ENCODE measurements at places on chromosomes 6 and 20.

DNA sequence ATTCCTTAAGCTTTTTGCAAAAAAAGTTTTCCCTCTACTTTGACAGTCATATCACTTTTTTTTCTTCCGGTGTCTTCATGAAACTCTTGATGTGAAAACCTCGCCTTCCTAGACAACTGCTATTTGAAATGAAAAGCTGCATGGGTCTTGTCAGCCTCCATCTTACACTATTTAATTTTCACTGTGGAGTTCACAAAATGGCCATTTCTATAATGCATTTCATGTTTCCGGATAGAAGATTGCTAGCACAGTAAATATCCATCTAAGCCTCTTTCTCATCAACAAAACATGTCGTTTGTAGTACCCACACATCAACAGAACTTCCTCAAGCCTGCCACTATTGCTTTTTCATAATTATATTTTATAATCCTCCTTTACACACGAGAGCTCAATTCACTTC, 204.9 kb upstream of the ID4 start:
- DNase-seq, result no peak

DNA sequence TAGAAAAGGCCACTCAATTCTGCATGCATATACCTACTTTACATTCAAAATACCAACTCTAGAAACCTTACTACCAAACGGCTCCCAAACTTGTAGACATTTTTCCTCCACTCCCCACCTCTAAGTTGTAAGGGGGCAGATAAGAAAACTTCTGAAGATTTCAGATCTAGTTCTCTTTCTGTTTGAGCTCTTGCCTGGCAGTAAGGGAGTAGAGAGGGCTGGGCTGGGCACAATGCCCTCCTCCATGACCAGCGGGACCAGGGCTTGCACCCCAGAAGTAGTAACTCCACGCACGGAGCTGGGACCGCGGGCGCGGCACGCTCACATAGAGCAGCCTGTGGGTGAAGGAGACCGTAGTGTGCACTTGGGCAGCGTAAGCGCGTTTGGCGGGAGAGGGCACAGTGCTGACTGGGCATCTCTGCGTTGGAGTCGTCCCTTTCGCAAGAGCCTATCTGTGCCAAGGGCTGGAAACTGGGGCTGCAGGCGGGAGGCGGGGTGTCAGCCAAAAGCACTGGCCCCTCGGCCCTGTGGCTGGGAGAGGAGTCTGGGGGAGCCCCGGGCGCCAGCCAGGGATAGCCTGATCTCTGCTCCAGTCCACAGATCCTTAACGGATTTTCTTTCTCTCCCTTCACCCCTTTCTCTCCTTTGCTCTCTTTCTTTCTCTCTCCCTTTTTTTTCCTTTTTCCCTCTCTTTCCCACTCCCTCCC, 32.4 kb downstream of the PHACTR1 start:
- no peak for DNase-seq

DNA sequence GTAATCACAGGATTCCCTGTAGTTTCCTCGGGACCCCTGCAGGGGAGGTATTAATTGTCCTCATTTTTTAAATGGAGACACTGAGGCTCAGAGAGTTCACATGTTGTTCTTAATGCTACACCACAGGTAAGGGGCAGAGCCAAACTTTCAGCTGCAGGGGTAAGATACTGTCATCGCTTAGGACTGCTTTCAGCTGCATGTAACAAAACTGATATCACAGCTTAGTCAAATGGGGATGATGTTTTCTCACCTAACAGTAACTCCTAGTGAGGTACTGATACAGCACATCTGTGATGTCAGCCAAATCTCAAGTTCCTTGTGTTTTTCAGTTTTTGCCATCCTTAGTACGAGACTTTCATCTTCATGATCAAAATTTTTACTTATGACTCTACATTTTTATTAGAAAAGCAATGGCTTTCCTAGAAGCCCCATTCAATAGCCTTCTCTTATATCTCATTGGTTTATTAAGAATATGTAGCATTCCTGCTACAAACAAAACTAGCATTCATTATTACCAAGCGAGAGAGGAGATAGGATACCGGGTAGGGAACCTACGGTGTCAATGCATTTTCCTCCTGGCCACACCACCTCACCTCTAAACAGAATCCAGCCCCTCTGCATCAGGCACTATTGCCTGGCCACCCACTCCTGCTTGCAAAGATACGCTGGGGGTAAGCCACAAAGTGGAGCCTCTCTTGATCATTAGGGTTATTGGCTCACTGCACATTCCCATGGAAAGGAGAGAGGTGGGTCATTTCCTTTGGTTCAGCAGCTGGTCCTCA, 557.5 kb downstream of the CD83 start:
- no peak for DNase-seq

DNA sequence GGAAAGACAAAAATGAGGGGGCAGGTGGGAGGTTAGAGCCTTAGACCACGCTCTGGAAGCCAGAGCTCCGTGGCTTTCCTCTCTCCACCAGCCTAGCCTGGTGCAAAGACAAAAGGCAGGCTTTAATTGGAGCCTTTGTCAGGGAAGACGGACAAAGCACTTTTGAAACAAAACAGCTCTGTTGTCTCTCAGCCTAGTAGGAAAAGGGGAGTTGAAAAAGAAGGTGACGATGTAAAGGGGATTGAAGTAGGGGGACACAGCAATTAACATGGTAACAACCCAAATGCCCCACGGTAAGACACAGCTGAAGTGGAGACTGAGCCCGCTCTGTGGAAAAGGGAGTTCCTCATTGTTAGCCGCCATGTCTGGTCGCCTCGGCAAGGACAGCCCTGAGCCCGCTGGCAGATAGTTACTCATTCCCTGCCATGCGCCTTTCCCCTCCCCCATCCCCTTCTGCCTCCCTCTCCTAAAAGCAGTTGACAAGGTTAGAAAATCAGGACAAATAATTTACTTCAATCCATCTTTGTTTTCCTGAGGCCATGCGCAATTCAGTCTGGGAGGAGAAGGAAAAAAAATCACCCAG, 93.0 kb downstream of the TCP11 start:
- no peak for DNase-seq

DNA sequence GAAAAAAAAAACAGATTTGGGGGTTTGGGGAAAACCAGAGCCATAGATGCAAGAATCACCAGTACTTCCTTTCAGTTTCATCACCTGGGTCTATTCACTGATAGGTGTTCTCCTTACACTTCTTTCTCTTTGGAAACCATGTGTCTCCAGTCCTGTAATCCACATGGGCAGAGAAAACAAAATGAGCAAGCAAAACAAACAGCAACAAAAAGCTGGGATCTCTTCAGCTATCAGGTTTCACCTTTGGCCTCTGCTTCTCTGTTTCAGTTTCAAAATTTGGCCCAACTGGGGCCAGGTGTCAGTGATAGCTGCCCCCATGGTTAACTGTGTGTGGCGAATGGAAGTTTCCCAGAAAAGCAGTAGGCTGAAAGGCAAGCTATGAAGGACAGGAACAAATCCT, 220.0 kb upstream of the THBS2 start:
- no peak for DNase-seq

- DNase-seq, result no peak
Measured at GRCh38 chr6:142387997-142388815, 86.4 kb downstream of the ADGRG6 start.

GRCh38 chr20:3863317-3863716, 16.7 kb downstream of the MAVS start:
- no peak for DNase-seq

DNA sequence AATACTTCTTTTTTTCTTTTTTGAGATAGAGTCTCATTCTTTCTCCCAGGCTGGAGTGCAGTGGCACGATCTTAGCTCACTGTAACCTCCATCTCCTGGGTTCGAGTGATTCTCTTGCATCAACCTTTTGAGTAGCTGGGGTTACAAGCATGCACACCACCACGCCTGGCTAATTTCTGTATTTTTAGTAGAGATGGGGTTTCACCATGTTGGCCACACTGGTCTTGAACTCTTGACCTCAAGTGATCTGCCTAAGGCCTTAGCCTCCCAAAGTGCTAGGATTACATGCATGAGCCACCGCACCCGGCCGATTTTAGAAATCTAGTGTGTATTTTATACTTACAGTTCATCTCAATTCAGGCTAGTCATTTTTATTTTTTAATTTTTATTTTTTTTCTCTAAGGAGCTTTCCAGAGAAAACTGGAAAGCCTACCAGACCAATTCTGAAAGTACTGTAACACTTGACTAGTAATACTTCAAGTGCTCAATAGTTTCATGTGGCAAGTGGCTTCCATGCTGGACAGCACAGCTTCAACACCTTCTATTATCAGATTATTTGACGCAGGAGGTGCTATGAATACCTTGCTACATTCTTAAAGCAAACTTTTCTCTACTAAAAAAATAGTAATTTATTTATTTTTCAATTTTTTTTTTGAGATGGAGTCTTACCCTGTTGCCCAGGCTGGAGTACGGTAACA, 25.0 kb downstream of the POLR1C start:
- DNase-seq, result no peak

DNA sequence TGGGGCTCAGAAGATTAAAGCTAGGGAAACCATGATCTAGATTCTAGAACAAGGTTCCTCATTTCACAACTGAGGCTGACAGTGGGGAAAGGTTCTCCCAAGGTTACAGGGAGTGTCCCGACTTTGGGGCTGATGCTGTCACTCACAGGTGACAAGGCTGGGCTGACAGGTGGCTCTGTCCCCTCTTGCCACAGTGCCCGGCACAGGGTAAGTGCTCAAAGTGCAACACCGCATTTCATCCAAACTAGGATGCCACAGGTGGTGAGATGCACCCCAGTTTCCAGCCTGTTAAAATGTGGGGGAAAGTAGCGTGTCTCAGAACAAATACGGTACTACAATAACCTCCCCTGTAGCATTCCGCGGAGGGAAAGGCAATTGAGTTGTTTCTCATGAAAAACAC, 7.8 kb downstream of the ZBP1 start:
- no peak for DNase-seq

DNA sequence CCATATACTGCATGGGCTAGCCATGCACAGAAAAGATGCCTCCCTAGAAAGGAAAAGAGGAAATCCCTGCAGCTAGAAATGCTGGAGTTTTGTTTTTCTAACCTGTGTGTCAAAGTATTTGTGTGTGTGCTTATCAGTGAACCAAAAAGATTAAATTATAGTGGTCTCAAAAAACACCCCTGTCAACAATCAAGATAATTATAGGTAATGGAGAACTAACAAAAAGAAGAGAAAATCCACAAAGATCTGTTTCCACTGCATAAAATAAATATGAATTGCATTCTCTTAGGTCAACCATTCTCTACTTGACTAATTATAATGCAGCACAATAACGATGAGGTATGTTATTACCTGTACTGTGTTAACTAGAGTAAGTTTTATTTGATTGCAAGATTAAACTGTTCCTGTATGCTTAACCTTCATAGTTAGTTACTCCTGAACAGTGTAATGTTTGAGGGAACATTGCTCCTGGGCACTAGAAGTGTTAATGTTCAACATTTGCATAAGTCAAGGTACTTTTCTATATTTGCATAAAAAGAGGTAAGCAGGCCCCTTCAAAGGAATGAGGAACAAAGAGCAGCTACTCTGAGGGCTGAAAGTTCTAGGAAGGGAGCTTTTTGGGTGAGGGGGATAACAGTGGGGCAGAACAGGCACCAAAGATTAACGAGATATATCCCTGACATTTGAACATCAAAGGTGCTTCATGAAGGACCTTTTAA, 212.1 kb downstream of the BTBD9 start:
- DNase-seq, result no peak

DNA sequence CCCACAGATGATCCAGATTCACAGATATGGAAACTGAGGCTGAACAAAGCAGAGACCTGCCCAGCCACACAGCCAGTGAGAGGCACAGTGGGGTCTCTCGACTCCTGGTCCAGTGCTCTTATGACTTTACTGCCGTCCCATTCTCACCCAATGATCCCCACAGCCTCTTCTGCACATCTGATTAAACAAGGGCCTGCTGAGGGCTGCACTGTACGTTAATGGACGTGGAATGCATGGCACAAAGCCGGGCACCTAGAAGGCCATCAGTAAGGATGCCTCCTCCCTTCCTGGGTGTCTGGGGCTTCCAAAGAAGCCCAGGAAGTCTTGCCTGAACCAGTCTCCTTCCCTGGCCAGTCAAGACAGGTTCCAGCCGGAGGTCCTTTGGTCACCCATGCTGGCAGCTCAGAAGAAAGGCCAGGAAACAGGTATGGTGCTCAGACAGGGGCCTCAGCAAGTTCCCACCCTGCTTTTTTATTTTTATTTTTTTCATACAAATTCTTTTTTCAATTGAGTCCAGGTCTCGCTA, 3.8 kb downstream of the TFEB start:
- DNase-seq, result no peak

DNA sequence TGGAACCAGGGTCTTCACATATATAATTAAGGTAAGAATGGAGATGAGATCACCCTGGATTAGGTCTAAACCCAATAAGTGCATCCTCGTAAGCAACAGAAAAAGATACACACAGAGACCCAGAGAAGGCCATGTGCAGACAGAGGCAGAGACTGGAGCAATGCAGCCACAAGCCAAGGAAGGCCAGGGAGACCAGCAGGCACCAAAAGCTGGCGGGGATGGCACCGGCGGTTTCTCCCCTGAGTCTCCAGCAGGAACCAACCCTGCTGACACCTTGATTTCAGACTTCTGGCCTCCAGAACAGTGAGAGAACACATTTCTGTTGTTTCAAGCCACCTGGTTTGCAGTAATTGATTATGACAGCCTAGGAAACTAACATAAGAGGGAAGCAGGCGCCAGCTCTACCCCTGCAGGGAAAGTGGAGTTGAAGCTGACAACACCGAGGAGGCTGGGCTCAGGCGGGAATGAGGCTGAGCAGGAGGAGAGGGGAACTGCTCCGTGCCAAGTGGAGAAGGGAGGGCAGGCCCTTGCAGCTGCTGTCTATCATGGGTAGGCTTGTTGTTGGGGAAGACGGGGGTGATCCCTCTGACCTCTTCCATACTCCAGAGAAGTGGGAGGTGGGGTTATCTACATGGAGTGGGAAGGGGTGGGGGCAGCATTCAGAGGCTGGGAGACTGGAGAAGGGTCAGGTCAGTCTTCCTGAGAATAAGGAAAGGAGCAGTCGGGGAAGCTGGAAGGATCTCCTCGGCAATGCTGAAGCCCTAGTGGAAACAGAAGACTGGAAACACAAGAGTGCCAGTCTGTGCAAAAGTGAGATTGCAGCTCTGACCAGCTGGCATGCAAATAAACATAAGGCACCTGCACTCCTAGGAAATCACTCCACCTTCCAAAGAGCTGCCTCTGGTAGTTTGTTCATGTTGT, 72.7 kb downstream of the NFATC2 start:
- DNase-seq, result no peak

GRCh38 chr6:125808591-125808990, 17.8 kb downstream of the NCOA7 start:
- no peak for DNase-seq

- no peak for DNase-seq
Measured at GRCh38 chr6:116254297-116255056, 602 bp upstream of the TSPYL4 start.

GRCh38 chr6:8549074-8549790, 113.9 kb upstream of the SLC35B3 start:
- no peak for DNase-seq

GRCh38 chr6:53630533-53631226, 34.9 kb downstream of the KLHL31 start:
- no peak for DNase-seq

GRCh38 chr20:44961011-44961869, 1.0 kb upstream of the TOMM34 start:
- no peak for DNase-seq

DNA sequence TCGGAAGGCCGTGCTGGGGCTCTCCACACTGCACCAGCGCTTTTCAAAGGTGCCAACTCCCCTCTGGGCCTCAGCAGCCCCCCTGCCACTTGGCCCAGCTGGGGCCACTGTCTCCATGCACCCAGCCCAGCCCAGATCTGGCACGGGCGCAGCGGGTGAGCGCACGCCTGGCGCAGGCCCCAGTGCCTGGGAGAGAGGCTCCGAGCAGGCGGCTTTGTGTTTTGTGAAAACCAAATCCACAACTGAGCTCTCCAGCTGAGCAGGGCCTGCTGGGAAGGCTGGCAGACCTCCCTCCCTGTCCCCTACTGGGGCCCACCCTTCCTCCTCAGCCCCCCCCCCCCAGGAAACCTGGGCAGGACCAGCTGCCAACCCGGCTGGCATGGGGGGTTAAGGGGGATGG, 17.0 kb downstream of the MDGA1 start:
- DNase-seq, result peak; percentile 83
